NB4 (cell line): ENCODE measurements at places on chromosomes 3 and 15.
A peak's percentile ranks its signal among the peaks of the same experiment; 100 is the strongest.

GRCh38 chr15:71629781-71630474 is 180.4 kb upstream of the NR2E3 start:
- no peak for DNase-seq

- DNase-seq, result no peak
These were observed 356.6 kb downstream of the VGLL3 start for GRCh38 chr3:86634361-86634760.

DNA sequence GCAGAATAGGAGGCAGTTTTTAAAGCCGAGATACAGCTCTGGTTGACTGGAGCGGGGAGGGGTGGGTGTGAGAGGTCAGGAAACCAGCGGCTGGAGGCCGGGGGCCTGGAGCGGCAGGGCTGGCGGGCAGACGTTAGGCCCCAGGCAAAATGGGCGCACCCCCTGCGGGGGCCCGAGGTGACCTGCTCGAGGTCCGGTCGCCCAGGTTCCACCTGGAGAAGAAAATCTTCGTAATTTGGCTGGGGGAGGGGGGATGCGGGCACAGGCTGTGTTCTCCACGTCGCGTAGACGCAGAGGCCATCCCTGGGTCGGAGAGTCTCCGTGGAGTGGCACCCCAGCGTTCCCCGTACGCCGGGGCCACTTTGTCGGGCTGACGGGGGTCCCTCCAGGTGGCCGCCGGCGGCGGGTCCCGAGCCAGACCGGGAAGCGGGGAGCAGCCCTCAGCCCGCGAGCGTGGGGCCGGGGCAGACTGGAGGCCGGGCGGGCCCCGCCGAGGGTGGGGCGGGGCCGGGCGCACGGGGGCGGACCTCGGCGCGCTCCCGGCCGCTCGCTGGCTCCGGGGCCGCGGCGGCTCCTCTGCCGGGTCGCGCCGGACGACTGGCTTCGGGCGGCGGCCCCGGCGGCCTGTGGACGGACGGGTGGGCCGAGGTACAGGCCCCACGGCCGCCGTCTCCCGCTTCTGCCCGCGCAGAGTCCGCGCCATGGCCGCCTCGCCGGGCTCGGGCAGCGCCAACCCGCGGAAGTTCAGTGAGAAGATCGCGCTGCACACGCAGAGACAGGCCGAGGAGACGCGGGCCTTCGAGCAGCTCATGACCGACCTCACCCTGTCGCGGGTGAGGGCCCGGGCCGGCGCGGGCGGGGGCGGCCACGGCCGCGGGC is at the start of gene CRTC3:
CRTC3 (plus strand) TSS at position 553 of the 879 bp plus-strand sequence; CDS start at position 702, 149 bp downstream.
- peak; percentile 72 for DNase-seq

DNA sequence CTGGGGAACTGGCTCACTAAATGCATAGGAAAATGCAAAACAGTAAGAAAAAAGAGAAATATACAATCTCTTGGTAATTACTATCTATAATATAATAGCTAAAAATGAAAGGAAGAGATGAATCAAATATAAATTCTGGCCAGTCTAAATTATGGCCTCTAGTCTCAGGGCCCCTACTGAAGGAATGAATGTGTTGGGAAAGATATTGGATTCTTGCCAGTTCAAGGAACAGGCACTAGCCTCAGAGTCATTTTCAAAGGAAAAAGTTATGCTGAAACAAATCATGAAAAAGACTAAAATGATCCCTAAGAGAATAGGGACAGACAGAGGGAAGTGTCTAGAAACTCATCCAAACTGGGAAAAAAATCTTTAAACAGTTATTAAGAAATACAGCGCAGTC is 62.4 kb downstream of the C3orf80 start:
- no peak for DNase-seq

- DNase-seq, result no peak
These were observed 81.9 kb downstream of the NUP210 start for GRCh38 chr3:13338231-13338630.

DNA sequence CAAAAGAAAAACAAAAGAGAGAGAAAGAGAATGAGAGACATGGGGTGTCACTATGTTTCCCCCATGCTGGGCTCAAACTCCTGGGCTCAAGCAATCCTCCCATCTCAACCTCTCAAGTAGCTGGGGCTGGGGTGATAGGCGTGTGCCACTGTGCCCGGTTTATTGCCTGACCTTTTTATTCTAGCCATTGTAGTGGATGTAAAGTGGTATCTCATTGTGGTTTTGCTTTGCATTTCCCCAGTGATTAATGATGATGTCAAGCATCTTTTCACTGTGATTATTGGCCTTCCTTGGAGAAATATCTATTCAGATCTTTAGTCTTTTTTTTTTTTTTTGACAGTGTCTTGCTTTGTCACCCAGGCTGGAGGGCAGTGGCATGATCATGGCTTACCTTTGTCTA is 37.7 kb upstream of the GK5 start:
- DNase-seq, result no peak

GRCh38 chr15:48646331-48646730 is 822 bp upstream of the FBN1 start:
- no peak for DNase-seq
